ENCODE measurements at places on chromosomes 4 and X.

DNA sequence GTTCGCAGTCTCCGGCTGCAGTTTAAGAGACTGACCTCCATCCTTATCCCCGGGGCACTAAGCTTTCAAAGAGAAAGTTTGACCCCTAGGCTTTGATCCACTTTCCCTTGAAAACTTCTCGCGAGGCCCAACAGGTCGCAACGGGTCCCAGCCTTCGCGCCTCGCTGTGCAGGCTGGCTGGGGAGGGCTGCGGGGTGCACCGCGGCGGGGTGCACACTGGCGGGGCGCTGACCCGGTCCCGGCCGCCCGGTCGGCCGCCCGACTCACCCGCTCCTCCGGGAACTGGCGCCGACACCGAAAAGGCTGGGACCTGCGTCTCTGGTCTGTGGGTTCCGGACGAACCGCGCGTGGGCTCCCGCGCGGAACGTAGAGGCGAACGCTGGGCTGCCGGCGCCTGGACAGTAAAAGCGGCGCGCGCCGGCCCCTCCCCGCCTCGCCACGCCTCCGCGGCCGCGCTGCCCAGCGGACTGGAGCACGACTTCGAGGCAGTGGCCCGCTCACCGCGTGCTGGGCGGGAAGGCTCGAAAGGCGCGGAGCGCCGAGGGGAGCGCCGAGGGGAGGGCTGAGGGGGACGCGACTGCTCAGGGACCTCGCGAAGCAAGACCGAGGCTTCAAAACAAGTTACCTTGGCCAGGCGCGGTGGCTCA is at the start of gene TAF7L:
TSS of gene TAF7L (minus strand) at position 378 of the 647 bp plus-strand sequence. CDS start 3,791 bp downstream, outside the sequence.
- no peak for DNase-seq
- no peak within 1 kb of the TSS for H3K27ac ChIP-seq
- no peaks in the 10 kb centered on the region for H3K27me3 ChIP-seq

DNA sequence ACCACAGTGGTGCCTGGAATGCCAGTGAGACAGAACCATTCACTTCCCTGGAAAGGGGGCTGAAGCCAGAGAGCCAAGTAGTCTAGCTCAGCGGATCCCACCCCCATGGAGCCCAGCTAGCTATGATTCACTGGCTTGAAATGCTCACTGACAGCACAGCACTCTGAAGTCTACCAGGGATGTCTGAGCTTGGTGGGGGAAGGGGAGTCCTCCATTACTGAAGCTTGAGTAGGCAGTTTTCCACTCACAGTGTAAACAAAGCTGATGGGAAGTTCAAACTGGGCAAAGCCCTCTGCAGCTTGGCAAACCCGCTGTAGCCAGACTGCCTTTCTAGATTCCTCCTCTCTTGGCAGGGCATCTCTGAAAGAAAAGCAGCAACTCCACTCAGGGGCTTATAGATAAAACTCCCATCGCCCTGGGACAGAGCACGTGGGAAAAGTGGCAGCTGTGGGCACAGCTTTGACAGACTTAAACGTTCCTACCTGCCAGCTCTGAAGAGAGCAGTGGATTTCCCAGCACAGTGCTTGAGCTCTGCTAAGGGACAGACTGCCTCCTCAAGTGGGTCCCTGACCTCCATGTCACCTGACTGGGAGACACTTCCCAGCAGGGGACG is 32.0 kb downstream of the NAP1L2 start:
- H3K36me3 ChIP-seq: no peaks in the 10 kb centered on the region
- no peak overlapping the region for H3K27ac ChIP-seq
- no peaks in the 10 kb centered on the region for H3K27me3 ChIP-seq
- H3K4me3 ChIP-seq: no peak overlapping the region
- H3K4me1 ChIP-seq: no peaks in the 10 kb centered on the region
- no peak for DNase-seq

GRCh38 chrX:23656091-23656490 is 11.2 kb upstream of the PRDX4 start:
- no peaks in the 10 kb centered on the region for H3K4me1 ChIP-seq
- no peaks in the 10 kb centered on the region for H3K27me3 ChIP-seq
- H3K36me3 ChIP-seq: no peaks in the 10 kb centered on the region
- H3K27ac ChIP-seq: no peak overlapping the region
- no peak for DNase-seq

DNA sequence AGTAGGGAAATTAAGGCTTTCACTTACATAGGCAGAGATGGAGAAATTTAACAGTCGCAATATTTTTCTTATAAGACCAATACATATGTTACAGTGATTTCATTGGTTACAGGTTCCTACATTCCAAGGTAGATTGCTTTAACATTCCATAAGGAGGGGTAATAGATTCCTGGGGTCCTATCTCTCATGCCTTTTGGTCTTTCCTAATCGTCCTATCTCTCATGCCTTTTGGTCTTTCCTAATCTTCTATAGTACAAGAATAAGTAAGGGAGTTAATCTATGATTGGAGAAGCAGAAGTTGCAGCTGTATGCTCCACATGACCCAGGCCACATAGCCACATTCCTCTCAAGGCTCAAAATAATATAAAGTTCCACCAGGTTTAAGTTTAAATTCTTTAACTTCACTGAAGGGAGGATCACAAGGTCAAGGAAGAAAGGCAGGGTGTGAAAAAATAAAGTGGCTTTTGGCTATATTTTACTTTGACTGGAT is 285.0 kb upstream of the BOD1L1 start:
- no peak overlapping the region for H3K27ac ChIP-seq
- peaks cover 9% of the 10 kb centered on the region for H3K4me1 ChIP-seq
- no peaks in the 10 kb centered on the region for H3K27me3 ChIP-seq
- no peak overlapping the region for H3K4me3 ChIP-seq
- no peak for DNase-seq
- H3K36me3 ChIP-seq: no peaks in the 10 kb centered on the region

GRCh38 chr4:108172753-108173598 is 4.2 kb upstream of the LEF1 start:
- peaks cover 10% of the 10 kb centered on the region for H3K27me3 ChIP-seq
- peaks cover 5% of the 10 kb centered on the region for H3K36me3 ChIP-seq

DNA sequence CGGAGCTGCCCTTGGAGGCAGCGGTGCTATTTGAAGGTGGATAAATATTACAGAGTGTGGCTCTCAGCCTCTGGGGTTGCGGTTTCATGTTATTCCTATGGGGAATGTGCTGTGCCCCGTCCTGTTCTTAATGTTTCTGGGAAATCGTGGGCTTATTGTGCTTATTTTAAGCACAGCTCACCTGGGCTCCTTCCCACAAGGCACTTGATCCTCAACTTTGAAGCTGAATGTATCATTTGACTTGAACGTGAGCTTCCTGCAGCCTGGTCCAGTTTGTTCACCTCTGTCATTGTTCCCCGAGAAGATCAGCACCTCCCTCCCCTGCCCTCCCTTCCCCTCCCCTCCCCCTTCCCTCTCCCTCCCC is 3.9 kb downstream of the SORCS2 start:
- H3K4me1 ChIP-seq: 0 out of 2 replicates have a peak, but pooled peaks cover 3% of the 10 kb centered on the region
- no peaks in the 10 kb centered on the region for H3K36me3 ChIP-seq
- H3K4me3 ChIP-seq: no peak overlapping the region
- no peak overlapping the region for H3K27ac ChIP-seq
- peaks cover 11% of the 10 kb centered on the region for H3K27me3 ChIP-seq

GRCh38 chrX:94178145-94178788 is 504.3 kb downstream of the FAM133A start:
- H3K36me3 ChIP-seq: no peaks in the 10 kb centered on the region
- H3K27ac ChIP-seq: no peak overlapping the region
- H3K27me3 ChIP-seq: no peaks in the 10 kb centered on the region
- H3K4me1 ChIP-seq: no peaks in the 10 kb centered on the region
- DNase-seq: no peak
- no peak overlapping the region for H3K4me3 ChIP-seq

GRCh38 chr4:152581536-152582160 is 45.8 kb upstream of the FBXW7 start:
- H3K27ac ChIP-seq: no peak overlapping the region
- no peak for DNase-seq
- H3K4me3 ChIP-seq: no peak overlapping the region
- H3K36me3 ChIP-seq: no peaks in the 10 kb centered on the region

GRCh38 chr4:102546635-102547034 is 45.5 kb downstream of the NFKB1 start:
- no peak for DNase-seq
- H3K4me3 ChIP-seq: no peak overlapping the region
- no peak overlapping the region for H3K27ac ChIP-seq

DNA sequence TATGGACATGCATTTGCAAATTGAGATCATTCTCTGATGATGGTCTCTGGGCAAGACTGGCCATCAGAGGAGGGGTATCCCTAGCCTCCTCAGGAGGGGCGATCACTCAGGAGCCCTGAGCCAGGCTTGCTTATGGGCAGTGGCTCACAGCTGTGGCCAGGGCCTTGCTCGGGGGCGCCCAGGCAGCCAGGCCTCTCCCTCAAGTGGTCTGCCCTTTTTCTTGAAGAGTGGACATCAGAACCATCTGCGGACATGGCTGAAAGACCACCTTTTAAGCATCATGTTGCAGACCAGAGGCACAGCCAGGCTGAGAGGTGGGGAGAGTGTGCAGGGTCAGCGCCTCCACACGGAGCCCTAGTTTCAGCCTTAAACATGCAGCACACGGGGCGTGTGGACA is 106.7 kb upstream of the PSAPL1 start:
- no peak overlapping the region for H3K27ac ChIP-seq
- H3K27me3 ChIP-seq: no peaks in the 10 kb centered on the region
- no peaks in the 10 kb centered on the region for H3K36me3 ChIP-seq

DNA sequence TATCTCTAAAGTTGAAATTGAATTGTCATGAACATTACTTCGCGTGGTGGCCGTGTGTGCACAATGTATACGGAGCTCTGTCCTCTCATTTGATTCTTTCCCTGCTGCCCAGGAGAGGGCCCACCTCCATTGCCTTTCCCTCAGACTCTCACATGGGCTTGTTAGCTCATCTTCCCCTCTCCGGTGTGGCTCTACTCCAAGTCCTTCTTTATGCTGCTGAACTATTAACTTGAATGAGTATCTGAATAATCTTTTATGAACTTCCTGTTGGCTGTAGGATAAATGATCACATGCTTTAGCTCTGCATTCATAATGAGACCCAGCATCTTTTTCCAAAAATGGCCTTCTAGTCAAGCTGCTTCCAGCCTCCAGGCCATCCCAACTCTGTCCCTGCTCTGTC is 68.8 kb upstream of the CLNK start:
- H3K36me3 ChIP-seq: no peaks in the 10 kb centered on the region
- no peak overlapping the region for H3K4me3 ChIP-seq
- no peak overlapping the region for H3K27ac ChIP-seq
- DNase-seq: no peak

- no peak overlapping the region for H3K27ac ChIP-seq
- no peak for DNase-seq
- no peaks in the 10 kb centered on the region for H3K27me3 ChIP-seq
- H3K4me3 ChIP-seq: no peak overlapping the region
- H3K4me1 ChIP-seq: no peaks in the 10 kb centered on the region
- no peaks in the 10 kb centered on the region for H3K36me3 ChIP-seq
Measured at GRCh38 chr4:26764231-26764630, 96.4 kb upstream of the STIM2 start.

- H3K4me1 ChIP-seq: no peaks in the 10 kb centered on the region
- no peak overlapping the region for H3K4me3 ChIP-seq
- H3K27ac ChIP-seq: no peak overlapping the region
- no peaks in the 10 kb centered on the region for H3K36me3 ChIP-seq
- H3K27me3 ChIP-seq: no peaks in the 10 kb centered on the region
Measured at GRCh38 chr4:58368221-58368620, 1258.0 kb upstream of the IGFBP7 start.

DNA sequence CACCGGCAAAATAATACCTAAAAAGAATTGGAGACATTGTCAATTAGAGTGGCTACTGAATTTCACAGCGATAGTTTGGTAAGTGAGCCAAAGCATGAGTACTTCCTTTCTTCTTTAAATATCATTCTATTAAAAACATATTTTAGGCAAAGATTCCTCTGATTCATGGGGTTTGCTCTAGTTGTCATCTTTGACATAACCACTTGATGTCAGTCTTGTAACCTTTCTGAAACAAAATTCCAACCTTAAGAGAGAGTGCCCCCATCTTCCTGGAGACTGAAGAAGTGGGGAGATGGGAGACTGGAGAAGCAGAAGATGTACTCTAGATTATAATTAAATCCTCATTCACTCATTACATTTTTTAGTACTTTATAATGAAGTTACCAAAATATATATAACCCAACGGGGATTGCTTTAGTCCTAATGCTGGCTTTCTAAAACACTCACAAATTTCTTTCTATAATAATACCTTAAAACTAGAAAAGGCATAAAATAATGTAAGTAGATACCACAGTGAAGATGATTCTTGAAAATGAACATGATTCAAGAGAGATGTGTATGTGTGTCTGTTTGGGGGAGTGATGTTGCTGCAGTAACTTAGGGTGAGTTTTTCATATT is 96.4 kb downstream of the EMCN start:
- peaks cover 12% of the 10 kb centered on the region for H3K4me1 ChIP-seq
- peak overlapping the region; percentile 18 for H3K4me3 ChIP-seq
- peak overlapping the region; percentile 55 for H3K27ac ChIP-seq
- H3K36me3 ChIP-seq: no peaks in the 10 kb centered on the region
- no peaks in the 10 kb centered on the region for H3K27me3 ChIP-seq
- DNase-seq: no peak

- no peak overlapping the region for H3K4me3 ChIP-seq
- no peaks in the 10 kb centered on the region for H3K36me3 ChIP-seq
- H3K27ac ChIP-seq: peak overlapping the region; percentile 39
- no peaks in the 10 kb centered on the region for H3K27me3 ChIP-seq
- no peak for DNase-seq
- H3K4me1 ChIP-seq: peaks cover 35% of the 10 kb centered on the region
Measured at GRCh38 chr4:108272046-108272445, 103.3 kb upstream of the LEF1 start.

DNA sequence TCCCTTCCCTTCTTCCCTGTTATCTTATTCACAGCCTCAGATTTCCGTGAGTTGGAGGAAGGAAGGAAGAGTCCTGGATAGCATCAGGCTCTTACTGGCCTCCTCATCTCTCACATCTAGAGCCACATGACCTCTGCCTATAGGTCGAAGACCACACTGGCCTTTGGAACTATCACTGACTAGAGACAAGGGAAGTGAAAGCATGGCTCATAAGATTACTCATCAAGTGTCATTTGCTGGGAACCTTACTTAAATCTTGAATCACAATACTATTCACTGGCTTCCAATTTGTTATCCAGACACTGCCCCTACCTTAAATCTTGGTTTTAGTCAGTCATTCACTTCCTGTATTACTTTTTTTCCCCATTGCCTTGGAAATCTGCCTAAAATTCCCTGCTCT is 61.6 kb upstream of the MTMR8 start:
- no peaks in the 10 kb centered on the region for H3K4me1 ChIP-seq
- DNase-seq: no peak
- no peak overlapping the region for H3K27ac ChIP-seq
- no peaks in the 10 kb centered on the region for H3K36me3 ChIP-seq
- H3K27me3 ChIP-seq: no peaks in the 10 kb centered on the region
- H3K4me3 ChIP-seq: no peak overlapping the region

GRCh38 chrX:17638731-17639130 is 98.6 kb upstream of the SCML1 start:
- no peak overlapping the region for H3K4me3 ChIP-seq
- H3K27me3 ChIP-seq: no peaks in the 10 kb centered on the region
- DNase-seq: no peak
- peaks cover 18% of the 10 kb centered on the region for H3K4me1 ChIP-seq
- no peak overlapping the region for H3K27ac ChIP-seq

GRCh38 chrX:31353095-31353494 is 281.3 kb upstream of the FTHL17 start:
- no peaks in the 10 kb centered on the region for H3K27me3 ChIP-seq
- DNase-seq: peak; percentile 50
- no peaks in the 10 kb centered on the region for H3K36me3 ChIP-seq
- H3K4me1 ChIP-seq: peaks cover 17% of the 10 kb centered on the region
- no peak overlapping the region for H3K27ac ChIP-seq

All from SJSA1 (cell line).